ENCODE measurements at places on chromosomes 5 and 9. TPM values are rescaled to one million over a fixed set of nuclear protein-coding genes. Genes with fewer than 3 reads are reported as not detected.
A peak's percentile ranks its signal among the peaks of the same experiment; 100 is the strongest.

GRCh38 chr5:31413030-31413812 lies 118.7 kb downstream of the DROSHA start:
- DNase-seq, result no peak

DNM1 gene
- total RNA-seq, result 22.6 TPM

TERT gene
- total RNA-seq, result 0.91 TPM

GRCh38 chr5:157971571-157972216 lies 112.7 kb upstream of the CLINT1 start:
- DNase-seq, result no peak

DNA sequence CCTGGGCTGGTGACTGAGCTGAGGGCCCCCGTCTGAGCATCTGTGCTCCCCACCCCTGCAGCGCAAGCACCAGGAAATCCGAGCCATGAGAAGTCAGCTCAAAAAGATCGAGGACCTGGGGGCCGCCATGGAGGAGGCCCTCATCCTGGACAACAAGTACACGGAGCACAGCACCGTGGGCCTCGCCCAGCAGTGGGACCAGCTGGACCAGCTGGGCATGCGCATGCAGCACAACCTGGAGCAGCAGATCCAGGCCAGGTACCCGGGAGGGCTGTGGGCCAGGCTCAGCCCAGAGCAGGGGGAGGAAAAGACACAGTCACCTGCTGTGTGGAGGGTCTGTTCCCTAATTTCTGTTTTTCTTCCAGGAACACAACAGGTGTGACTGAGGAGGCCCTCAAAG lies 24.6 kb downstream of the DYNC2I2 start:
- DNase-seq, result no peak

GRCh38 chr9:82764061-82764668 lies 298.8 kb downstream of the RASEF start:
- DNase-seq, result peak; percentile 26

IL13 gene
- not detected for total RNA-seq

DIPK1B gene
- 7.5 TPM for total RNA-seq

- DNase-seq, result no peak
Observed at GRCh38 chr9:21609506-21609905, 127.4 kb upstream of the IFNE start.

ANKRD31 gene
- total RNA-seq, result 0.38 TPM

GRCh38 chr5:143923634-143924266 lies 111.8 kb downstream of the HMHB1 start:
- DNase-seq, result no peak

PCDHB10 gene
- 2.3 TPM for total RNA-seq

- DNase-seq, result no peak
Observed at GRCh38 chr9:75010570-75010969, 17.5 kb downstream of the CARNMT1 start.

GRCh38 chr9:126388964-126389708 lies 62.5 kb downstream of the MVB12B start:
- no peak for DNase-seq

GRCh38 chr9:35422346-35422745 lies 67.6 kb upstream of the RUSC2 start:
- DNase-seq, result no peak
